Activated naive CD4-positive, alpha-beta T cell treated with anti-CD3 and anti-CD28 coated beads, Interleukin-2, amount 50 U/mL, for 72 hours (primary cell): ENCODE measurements at places on chromosomes 7 and 10. TPM values are rescaled to one million over a fixed set of nuclear protein-coding genes. Genes with fewer than 3 reads are reported as not detected.

Gene ACTL6B
- total RNA-seq, result not detected

Gene MYO1G
- 532 TPM for total RNA-seq

Gene MSS51
- total RNA-seq, result 2.3 TPM

Gene LDB3
- 0.16 TPM for total RNA-seq

Gene TRPV5
- total RNA-seq, result not detected

Gene ADCYAP1R1
- not detected for total RNA-seq

- DNase-seq, result no peak
Observed at GRCh38 chr7:140206616-140207389, 30.0 kb upstream of the KDM7A start.

- no peak for DNase-seq
Observed at GRCh38 chr7:27705200-27705594, 34.8 kb upstream of the TAX1BP1 start.

DNA sequence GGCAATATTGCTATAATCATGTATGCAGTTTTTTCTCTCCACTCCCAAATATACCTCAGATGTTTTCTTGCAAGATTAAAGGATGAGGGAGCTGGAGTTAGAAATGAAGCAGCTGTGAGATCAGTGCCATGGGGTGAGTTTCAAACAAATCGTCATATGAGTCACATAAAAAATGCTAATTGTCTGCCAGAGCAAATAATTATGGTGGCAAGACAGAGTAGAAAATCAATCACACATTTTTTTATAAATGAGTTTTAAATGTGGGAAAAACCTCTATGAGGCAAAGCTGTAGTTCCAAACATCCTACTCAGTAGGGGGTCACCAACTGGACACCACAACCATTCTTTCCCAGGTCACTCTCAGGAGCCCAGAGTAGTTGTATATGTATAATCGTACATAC, 55.3 kb downstream of the CH25H start:
- DNase-seq, result no peak

- no peak for DNase-seq
Observed at GRCh38 chr7:91435381-91436059, 171.3 kb downstream of the FZD1 start.

GRCh38 chr7:41847606-41848005, 144.7 kb upstream of the INHBA start:
- DNase-seq, result no peak
